ENCODE measurements at places on chromosomes 11 and 22. TPM values are rescaled to one million over a fixed set of nuclear protein-coding genes. Genes with fewer than 3 reads are reported as not detected.

DNA sequence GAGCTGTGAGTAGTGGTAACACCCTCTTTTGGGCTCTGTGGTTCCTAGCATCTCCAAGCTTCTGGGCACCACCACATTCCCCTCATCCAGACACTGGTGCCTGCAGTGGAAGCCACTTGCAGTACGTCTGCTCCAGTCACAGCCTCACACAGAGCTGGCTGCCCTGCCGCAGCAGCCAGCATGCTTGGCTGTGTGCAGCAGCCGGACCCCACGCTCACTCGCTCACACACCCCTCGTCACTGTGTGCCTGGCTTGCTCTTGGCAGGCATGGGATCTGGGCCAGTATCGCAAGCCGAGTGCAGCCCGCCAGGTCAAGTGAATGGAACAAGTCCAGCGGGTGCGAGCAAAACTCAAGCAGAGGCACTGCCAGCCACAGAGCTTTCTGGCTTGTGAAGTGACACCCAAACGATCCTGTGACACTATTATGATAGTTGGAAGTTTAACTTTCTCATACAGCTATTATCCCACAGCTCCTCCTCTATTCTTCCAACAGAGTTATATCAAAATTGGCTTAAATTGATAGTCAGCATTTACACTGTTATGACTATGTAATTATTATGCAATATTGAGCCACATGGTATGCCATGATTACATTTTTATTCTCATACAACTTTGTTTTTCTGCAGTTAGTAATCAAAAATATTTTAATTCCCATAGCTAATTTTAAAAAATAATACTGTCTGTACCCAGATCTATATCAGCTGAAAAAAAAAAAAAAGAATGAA lies 89.0 kb downstream of the CCDC73 start:
- DNase-seq, result no peak

GRCh38 chr11:59574932-59575502 lies 40.6 kb downstream of the OSBP start:
- DNase-seq, result no peak

- no peak for DNase-seq
These were observed 15.7 kb downstream of the SNU13 start for GRCh38 chr22:41672780-41673509.

DNA sequence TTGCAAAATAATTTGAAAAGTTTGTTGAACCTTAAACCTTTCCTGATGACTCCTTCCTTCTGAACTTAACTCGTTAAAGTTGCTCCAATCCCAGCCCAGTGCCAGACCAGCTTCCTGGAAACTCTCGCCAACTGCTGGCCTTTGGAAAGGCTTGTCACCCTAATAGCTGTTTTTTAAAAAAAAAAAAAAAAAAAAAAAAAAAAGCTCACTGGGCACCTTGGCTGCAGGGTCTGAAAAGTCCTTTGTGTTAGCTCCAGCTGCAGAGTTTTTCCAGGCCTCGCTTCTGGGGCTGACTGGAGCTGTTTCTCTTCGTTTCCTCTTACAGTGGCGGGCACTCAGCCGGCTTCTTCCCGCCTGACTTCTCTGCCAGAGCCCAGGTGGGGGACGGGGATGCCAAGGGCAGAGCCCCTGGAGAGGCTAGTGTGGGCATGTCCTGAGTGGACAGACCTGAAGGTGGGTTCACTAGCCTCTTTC lies 25.1 kb downstream of the KCNQ1OT1 start:
- DNase-seq, result no peak

DNA sequence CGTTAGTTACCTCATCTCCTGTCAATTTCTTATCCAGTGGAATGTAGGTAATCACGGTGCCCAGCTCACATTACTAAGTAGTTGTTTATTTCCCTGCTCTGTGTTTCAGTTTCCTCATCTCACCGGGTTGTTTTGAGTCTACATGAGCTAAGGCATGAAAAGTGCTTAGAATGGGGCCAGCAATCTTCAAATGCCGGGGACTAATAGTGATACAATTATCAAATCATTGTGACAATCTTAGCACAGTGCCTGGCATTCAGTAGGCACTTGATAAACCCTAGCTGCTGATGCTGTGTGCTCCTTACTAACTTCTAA lies 53.3 kb upstream of the CD5 start:
- DNase-seq, result no peak

GRCh38 chr11:108877178-108877577 lies 212.3 kb downstream of the DDX10 start:
- no peak for DNase-seq

DNA sequence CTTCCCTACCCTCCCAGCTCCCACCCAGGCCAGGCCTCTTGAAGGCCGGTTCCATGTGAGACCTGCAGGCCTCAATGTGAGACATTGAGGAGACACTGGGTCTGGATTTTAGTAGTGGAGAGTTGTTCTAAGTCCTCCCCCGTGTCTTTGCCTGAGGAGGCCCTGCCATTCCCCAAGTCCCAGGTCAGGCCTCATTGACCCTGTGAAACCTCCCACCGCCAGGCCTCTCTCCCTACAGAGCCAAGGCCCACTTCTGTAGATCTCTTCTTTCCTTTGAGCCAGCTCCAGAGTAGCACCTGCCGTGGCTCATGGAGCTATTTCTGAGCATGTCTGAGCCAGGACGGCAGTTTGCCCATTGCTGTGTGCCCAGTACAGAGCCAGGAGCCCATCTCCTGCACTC lies 1419.6 kb downstream of the TBC1D22A start:
- no peak for DNase-seq

- DNase-seq, result no peak
These were observed 96.9 kb downstream of the PTPRJ start for GRCh38 chr11:48077251-48077650.

GRCh38 chr22:36086170-36086490 lies 57.5 kb upstream of the RBFOX2 start:
- DNase-seq, result no peak

- peak; percentile 40 for DNase-seq
These were observed 12.0 kb downstream of the BRSK2 start for GRCh38 chr11:1401656-1402221.

- no peak for DNase-seq
These were observed 40.3 kb upstream of the POGLUT3 start for GRCh38 chr11:108538502-108538901.

DNA sequence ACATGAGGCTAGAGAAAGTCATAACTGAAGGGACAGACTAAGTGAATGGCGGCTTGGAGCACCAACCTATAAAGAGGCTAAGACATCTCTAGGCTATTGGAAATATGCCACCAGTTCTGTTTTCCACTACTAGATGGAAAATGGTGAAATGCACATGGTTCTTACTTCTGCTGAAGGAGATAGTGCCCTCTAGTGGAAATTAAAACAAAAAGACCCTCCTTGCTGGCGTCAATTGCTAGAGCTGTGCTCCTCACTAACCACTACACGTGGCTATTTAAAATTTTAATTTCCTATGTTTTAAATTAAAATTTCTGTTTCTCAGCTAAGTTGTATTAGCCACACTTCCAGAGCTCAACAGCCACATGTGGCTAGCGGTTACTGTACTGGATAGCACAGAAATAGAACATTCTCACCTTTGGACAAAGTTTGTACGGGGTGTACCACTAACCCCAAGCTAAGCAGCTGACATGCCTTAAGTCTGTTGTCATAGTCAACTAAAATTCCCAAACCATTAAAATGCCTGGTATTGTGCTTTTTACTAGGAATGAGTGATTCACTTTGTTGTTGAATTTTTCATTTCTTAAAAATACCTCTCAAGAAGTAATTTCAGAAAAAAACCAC lies 34.1 kb upstream of the CALCA start:
- DNase-seq, result peak; percentile 54

GRCh38 chr11:112374486-112375140 lies 114.0 kb upstream of the PLET1 start:
- no peak for DNase-seq

DNA sequence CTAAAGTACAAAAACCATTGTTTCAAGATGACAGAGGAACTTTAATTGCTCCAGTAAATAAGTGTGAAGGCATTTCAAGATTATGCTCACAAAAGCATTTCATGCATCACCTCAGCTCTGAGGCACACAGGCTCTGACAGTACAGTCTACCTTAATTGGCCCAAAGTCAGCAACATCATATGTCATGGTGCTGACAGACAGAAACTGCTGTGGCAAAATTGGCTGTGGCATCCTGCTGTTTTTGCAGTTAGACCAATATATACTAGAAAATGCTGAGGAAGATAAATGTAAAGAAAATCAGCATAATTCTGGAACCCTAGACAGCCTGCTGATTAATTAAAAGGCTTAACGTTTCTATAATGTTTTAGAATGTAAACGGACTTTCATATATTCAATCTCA lies 34.9 kb upstream of the PPP2R1B start:
- DNase-seq, result no peak

DNA sequence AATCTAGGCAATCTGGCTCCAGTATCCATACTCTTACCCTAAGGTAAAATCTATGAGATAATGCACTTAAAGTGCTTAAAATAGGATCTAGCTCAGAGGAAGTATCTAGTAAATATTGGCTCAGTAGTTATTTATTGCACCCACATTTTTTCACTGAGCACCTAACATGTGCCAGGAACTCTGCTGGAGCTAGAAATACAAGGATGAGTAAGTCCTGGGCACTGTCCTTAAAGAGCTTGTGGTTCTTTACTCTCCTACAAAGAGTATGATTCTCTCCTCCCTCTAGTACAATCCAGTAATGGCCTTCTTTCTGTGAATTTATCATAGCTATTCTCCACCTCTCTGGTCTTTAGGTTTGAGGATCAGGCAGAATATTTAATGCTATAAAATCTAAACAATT lies 59.2 kb downstream of the DEUP1 start:
- DNase-seq, result peak; percentile 7

- DNase-seq, result no peak
These were observed 9.4 kb upstream of the TRIM29 start for GRCh38 chr11:120147094-120147949.

DNA sequence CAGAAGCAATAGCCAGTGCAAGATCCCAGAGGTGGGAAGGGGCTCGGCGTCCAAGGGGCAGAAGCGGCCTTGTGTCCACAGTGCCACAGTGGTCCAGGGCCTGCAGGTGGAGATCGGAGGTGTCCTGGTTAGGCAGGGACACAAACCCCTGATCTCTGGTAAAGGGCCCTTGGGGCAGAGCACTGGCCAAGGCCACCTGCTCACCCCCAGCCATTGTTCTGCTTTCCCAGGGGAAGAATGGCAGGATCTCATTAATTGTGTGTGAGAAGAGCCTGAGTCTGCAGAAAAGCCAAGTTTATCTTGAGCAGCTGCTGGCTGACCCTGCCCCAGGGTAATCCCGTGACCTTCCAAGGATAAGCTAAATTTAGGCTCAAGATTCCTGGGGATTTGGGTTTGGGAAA lies 3.1 kb upstream of the CLDN5 start:
- DNase-seq, result no peak

DNA sequence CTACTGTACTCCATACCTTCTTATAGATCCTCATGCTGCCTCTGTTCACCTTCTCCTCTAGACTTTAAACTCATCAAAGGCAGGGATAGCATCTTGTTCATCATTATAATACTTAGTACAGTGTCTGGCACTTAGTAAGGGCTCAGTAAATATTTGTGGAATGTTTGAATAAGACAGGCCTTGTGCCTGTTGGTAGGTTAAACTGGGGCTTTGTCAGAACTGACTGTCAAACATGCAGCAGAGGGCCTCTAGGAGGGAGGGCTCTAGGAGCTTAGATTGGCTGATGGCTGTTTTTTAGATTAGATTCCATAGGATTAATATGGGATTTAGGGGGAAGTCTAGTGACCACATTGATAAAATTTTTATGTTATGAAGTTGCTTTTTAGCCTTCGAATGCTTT lies 70.8 kb downstream of the RNF169 start:
- no peak for DNase-seq

GRCh38 chr11:77568306-77568705 lies 21.4 kb upstream of the AQP11 start:
- DNase-seq, result no peak

- no peak for DNase-seq
These were observed 2.4 kb downstream of the CCS start for GRCh38 chr11:66595245-66595904.

DNA sequence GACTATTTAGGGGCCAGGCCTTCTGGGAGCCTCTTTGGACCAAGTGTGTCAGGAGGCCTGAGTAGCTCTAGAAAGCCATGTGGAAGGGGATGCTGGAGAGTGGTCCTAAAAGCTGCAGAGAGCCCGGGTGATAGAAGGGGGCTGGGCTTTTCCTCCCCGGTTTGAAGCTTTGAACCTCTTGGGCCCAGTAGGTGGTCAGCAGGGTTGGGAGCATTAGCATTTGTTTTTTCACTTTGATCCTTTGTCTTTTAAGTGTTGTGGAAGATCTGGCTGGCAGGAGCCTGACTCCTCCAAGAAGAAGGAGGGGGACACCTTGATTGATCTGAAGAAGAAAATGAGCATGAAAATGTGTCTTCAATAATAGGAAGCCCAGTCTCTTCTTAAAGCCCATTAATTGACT lies 596.6 kb downstream of the INSC start:
- DNase-seq, result no peak

DNA sequence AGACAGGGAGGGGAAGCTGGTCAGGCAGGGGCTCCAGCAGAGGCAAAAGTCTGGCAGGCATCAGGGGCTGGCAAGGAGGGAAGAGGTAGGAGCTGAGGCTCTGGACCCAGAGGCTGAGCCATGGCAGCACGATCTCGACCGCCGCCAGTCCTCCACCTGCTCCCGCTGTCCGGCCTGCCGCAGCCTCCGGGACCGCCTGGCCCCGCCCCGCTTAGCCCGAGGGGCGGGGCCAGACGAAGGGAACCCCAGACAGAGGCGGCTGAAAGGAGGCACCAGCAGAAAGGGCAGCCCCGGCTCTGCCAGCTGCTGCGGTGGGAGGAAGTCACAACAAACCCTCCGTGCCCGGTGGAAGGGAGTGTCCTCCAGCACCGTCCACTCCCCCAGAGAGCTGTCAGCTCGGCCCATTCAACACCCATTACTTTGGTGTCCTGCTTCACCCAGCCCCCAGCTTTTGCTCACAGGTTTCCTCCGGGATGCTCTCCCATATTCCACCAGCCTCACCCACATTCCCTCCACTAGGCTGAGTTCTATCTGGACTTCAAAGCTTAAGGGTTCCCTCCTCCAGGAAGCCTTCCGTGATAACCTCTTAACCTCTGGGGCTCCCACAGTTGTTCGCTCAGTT lies at the start of gene MFNG:
Gene MFNG (minus strand): TSS at position 161 of the 622 bp plus-strand sequence. CDS start 207 bp downstream, outside the sequence.
- peak; percentile 36 for DNase-seq

DNA sequence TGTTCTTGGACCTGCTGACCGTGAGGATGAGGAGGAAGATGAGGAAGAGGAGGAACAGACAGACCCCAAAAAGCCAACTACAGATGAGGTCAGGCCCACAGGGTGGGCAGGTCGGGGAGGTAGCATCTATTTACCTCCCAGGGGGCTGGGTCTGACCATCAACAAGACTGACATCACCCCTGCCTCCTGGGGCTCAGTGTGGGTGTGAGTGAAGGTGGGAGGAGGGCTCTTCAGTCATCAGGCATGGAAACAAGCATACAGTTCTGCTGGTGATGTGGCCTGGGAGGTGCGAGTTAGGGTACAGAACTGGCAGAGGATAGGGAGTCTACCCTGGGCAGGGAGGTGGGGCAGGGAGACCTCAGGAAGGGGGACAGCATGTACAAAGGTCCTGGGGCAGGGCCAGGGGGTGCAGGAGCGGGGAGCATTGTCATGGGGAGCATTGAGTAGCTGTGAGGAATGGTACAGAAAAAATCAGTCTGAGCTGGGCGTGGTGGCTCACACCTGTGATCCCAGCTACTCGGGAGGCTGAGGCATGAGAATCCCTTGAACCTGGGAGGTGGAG lies 8.9 kb downstream of the PLCB3 start:
- DNase-seq, result no peak

The PLAAT4 gene
- 0.20 TPM for total RNA-seq

The OR52E5 gene
- total RNA-seq, result not detected

The GDPD4 gene
- not detected for total RNA-seq

The PLAAT5 gene
- not detected for total RNA-seq

The OR2D3 gene
- not detected for total RNA-seq

The C11orf86 gene
- not detected for total RNA-seq

The GNG3 gene
- total RNA-seq, result not detected
